Activated CD4-positive, alpha-beta memory T cell treated with anti-CD3 and anti-CD28 coated beads for 36 hours (primary cell): ENCODE measurements at places on chromosomes 4 and X. TPM values are rescaled to one million over a fixed set of nuclear protein-coding genes. Genes with fewer than 3 reads are reported as not detected.
A peak's percentile ranks its signal among the peaks of the same experiment; 100 is the strongest.

GRCh38 chrX:133723930-133724329, 261.5 kb downstream of the GPC3 start:
- no peak for DNase-seq

The ADAM29 gene
- total RNA-seq: not detected

DNA sequence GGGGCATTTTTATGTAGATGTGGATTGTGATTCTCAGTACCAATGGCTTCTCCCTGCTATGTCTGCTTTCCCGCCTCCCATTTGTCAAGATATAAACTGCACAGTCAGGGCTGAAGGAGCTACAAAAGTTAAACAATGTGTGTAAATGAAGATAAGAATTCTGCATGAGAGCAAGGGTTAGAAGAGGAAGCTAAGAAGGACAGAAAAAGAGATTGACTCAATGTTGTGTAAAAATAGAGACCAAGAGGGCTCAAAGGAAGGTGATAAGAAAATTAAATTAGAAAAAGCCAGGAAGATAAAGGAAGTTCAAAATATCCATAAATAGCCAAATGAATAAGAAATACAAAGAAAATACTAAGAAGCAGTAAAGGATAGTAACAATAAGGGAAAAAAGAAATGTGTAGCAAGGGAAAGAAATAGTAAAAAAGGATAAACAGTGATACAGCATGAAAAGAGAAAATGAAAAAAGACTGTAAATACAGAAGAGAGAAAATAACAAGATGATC, 82.5 kb downstream of the AMELX start:
- no peak for DNase-seq

The DCHS2 gene
- total RNA-seq: not detected

The TMEM144 gene
- 0.29 TPM for total RNA-seq

DNA sequence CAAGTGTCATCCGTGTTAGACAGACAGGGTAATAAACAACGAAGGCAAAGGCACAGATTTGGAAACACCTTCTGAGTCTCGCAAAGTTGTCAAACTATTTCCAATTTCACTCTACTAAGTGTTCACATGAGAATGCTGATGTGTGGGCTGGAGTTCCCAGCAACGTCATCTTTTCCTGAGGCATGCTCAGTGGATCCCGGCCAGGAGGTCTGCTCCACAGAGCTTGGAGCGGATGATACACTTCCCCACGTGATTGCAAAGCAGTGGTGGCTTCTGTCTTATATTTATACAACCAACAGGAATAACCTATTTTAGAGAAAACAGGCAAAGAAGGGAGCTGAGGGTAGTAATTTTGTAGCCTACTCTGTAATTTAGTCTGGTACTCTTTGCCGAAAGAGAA, 40.1 kb upstream of the PDK3 start:
- no peak for DNase-seq

GRCh38 chrX:124518885-124519284, 172.5 kb downstream of the SH2D1A start:
- DNase-seq: no peak

DNA sequence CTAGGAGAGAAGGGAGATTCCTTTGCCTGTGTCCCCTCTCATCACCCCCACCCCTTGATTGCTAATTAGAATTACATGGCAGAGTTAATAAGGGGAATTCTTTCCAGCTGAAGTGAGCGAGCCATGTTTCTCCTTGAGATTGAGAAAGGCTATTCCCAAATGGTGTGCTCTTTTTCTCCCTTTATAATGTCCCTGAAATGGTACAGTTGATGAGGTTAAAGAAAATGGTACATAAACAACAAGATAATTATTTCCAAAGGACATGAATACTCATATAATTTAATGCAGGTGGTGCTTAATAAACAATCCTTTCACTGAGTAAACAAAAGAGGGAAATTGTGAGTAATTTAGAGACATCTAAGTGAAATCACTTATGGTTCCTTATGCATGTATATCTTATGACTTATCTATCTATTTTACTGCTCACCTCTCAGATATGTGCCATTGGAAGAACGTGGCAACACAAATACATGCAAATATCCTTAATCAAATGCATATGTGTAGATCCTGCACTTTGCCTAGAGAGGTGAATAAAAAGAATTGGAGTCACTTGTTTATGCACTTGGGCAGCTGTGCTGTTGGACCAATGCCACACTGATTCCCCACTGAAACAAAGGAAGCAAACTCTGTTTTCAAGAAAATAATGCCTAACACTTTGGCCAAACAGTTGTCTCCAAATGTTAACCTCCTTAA, 106.6 kb upstream of the WDR44 start:
- no peak for DNase-seq

The FOXR2 gene
- total RNA-seq: not detected

The AMBN gene
- not detected for total RNA-seq

- peak; percentile 60 for DNase-seq
Observed at GRCh38 chr4:98657531-98658286, 702 bp downstream of the TSPAN5 start.

DNA sequence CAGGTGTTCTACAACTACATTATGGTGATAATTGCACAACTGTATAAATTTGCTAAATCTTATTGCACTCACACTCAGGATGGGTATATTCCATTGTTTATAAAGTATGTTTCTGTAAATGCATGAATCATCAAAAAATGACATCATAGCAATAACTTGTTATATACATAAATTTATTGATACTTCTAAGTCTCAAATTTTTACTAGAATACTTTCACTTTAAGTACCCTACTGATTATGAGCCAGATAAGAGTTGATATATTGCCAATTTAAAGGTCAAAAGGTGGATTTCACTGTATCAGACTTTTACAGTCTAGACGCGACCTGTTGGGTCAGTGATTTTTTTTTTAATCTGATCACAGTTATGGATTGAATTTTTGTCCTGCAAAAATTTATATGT, 37.4 kb upstream of the MTMR1 start:
- DNase-seq: no peak

The FAM149A gene
- total RNA-seq: 0.40 TPM

- no peak for DNase-seq
Observed at GRCh38 chr4:123366144-123366748, 30.3 kb upstream of the SPRY1 start.

The NOA1 gene
- 26.6 TPM for total RNA-seq

The ZCCHC18 gene
- 0.77 TPM for total RNA-seq

DNA sequence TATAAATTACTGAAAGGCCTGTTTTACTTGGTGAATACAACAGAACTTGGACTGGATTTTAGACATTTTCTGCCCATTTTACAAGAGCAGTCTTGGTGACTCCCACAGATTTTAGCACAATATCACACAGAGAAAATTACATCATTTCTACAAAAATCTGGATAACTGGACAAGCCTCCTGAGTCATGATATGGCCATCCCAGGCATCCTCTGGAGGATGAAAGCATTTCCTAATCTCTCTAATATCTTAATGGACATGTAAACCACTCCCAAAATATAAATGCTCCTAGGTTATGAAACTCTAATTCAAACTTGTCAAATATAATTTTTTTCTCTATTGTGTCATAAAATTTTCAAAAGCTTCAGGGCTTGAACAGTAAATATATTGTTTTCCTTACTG, 1170.8 kb upstream of the PCDH7 start:
- DNase-seq: no peak

DNA sequence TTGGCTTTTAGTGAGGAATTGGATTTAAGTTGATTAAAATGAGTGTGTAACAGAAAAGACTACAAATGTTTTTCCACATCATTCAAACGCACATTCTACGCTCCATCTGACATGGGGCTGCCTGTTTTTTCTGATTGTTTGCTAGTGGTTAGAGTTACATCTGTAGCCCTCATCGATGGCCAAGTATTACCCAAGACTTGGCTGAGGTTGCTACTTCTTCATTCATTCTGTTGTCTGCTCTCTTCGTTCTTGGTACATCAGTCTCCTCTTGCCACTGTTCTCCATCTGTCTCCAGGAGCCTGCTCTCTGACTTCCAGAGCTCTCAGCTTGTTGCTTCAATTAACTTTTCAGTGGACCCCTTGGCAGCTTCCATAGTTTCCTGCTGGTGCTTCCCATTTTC, 1844.6 kb upstream of the TENM3 start:
- DNase-seq: no peak

- no peak for DNase-seq
Observed at GRCh38 chrX:123818243-123818642, 41.6 kb upstream of the XIAP start.

DNA sequence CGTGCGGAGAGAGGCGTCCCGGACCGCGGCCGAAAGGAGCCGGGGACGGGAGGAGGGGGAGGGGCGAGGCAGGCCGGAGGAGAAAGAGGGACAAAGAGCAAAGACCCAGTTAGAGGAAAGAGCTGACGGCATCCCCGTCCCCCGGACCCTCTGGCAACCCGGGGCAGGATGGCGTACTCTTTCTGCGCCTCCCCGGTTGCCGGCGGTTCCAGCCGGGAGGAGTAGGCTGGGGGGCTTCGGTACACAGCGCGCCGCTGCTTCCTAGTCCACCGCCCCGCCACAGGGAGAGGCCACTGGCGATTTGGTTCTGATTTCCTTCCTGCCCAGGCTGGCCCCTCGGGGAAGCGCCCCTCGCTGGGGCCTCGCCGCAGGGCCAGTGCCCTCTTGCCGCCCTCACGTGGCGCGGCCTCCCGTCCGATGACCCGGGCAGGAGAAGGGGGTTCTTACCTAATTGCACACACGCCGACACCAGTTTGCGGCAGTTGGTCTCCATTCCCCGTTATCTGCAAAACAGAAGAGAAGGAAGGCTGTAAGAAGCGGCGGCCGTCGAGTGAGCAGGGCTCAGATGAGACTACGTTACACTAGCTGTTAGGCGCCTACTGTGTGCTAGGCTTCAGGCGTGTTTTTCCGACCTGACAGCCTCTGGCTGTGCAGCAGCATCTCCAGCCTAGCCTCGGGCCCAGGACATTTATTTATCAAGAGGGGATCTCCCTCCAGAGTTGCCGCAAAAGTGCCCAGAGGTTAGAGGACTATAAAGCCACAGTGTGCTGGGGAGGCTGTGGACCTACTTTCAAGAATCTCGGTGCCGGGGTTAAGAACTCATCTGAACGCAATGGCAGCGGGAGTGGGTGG, 9.9 kb upstream of the PITX2 start:
- DNase-seq: no peak

GRCh38 chr4:148041606-148042329, 309.9 kb downstream of the ARHGAP10 start:
- no peak for DNase-seq

The OCIAD2 gene
- total RNA-seq: 54.2 TPM

- no peak for DNase-seq
Observed at GRCh38 chr4:72814241-72814640, 245.2 kb upstream of the ADAMTS3 start.

The ADH1C gene
- not detected for total RNA-seq

GRCh38 chrX:29691044-29691443, 524.3 kb upstream of the MAGEB2 start:
- no peak for DNase-seq

The C4orf50 gene
- 0.07 TPM for total RNA-seq

DNA sequence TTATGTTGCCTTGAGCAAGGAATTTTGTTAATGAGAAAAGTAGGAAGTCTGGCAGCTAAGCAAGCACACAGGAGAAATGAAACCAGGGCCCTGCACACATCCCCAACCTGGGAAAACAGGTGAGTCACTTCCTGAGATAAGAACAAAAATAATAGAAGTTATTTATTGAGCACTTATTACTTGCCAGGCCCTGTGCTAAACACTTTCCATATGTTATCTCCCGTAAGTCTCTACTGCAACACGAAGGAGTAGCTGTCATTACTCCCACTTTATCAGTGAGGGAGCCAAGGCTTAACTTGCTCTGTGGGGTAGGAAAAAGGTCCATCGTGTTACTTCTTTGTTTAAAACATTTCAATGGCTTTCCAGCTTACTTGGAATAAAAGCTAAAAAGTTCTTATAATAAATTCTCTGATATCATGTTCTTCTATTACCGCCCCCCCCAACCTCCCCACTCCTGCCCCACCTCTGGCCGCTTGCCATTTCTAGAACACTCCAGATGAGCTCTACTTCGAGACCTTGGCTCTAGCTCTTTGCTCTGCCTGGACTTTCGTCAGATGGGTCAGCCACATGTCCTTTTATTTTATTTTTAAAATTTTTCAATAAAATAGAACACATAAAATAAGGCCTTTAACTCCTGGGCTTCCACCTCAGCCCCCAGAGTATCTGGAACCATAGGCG, 36.3 kb upstream of the PLAC8 start:
- DNase-seq: no peak

- DNase-seq: peak; percentile 94
Observed at GRCh38 chr4:139266583-139267257, 13.3 kb downstream of the MGARP start.

GRCh38 chrX:118271775-118272174, 74.1 kb upstream of the WDR44 start:
- DNase-seq: no peak

- DNase-seq: no peak
Observed at GRCh38 chrX:71056867-71057266, 11.3 kb downstream of the SNX12 start.

DNA sequence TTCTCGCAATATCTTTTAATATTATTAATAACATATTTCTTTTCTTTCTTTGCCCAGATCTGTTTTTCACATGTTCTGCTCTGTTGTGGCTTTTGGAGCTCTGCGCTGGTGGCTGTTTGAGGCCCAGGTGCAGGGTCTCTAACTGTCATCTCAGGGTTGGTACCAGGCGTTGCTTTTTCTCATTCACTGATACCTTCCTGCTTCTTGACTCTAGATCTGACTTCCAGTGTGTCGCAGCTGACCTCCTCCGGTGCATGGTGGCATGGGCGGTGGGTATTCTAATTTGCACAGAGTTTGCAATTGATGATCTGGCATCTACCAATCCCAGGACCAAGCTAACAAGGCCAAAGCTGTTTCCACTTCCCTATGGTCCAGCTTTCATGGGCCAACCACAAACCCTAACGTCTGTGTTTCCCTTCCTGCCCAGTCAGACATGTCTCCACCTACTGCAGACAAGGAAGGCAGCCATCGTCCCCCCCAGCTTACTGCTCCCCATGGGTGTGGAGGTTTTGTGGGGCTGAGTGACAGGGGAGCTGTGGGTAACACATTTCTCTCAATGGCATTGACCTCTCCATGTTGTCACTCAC, 25.2 kb downstream of the LETM1 start:
- DNase-seq: no peak

The GPRASP1 gene
- 4.1 TPM for total RNA-seq

DNA sequence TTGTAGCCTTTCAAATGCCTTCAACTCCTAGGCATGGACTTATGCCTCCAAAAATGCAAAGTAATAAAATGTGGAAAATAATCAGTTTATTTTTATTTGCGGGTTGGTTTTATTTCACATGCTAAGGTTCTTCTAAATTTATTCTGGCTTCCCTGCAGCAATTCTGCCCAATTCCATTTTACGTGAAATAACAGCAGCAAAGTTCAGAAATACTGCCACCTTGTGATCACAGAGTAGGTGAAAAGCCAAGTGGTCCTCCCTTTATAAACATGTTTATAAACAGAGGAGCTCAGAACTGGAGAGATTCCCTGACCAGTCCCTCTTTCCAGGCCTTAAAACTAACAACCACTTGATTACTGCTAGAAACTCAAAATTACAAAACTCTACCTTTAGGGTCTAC, 14.7 kb upstream of the DCHS2 start:
- no peak for DNase-seq

- no peak for DNase-seq
Observed at GRCh38 chr4:75071317-75071716, 138.4 kb downstream of the PARM1 start.

DNA sequence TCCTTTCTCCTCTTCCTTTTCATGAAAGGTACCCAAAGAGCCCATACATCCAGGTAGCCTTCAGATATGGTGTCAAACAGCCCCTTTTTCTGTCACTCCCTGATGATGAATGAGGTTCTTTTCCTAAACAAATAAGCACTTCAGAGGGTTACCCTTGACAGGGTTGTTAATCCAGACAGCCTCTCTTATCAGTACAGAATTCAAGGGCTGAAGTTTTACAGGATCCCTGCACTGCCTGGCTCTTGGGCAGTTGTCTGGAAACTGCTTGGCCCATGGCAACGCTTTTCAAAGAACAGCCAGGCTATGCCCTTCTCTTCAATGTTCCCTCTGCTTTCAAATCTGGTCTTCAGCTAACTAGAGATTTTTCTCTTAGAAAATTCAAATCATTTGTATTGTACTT, 352.6 kb upstream of the FAM241A start:
- no peak for DNase-seq
